Activated CD4-positive, alpha-beta T cell treated with anti-CD3 and anti-CD28 coated beads, Interleukin-2, amount 10 ng/mL, durations not matched to agents 24 days and 14 days (primary cell): ENCODE measurements at places on chromosomes 7 and 10. TPM values are rescaled to one million over a fixed set of nuclear protein-coding genes. Genes with fewer than 3 reads are reported as not detected.

- DNase-seq: no peak
Measured at GRCh38 chr7:15558756-15559155, 3.1 kb downstream of the AGMO start.

GRCh38 chr10:74194545-74194944 is 43.5 kb downstream of the ADK start:
- DNase-seq: peak; percentile 59

DNA sequence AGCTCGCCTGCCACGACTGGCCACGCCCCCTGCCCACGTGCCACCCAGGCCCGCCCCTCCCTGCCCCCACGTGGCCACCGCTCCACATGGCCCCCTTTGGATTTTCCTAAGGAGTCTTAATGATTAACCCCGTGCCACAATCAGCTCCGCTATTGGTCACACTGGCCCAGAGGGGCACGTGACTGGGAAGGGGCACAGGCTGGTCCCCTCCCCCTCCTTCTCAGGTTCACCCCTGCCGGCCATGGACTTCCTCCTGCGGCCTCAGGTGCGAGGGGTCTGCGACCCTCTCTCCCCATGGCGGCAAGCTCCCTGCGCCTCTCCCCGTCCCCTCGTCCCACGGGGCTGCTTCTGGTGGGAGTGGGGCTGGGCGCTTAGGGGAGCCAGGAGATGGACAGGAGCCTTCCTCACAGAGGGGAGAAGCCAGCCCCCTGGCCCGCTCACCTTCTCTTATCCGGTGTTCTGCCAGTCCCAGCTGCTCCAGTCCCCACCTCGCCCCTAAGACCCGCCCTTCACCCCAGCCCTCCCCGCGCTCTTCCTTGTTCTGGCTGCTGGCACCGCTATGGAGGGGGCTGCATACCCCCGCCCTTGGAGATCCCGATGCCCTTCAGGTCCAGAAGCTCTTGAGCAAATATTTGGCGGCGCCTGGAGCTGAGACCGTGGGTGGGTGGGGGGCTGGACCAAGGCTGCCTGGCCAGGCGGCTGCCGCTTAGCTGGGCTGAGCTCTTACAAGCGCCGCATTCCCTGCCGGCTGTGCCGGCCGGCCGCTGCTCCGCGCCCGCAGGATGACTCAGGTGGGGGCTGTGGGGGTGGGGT is 3.2 kb downstream of the SLC4A2 start:
- no peak for DNase-seq

DNA sequence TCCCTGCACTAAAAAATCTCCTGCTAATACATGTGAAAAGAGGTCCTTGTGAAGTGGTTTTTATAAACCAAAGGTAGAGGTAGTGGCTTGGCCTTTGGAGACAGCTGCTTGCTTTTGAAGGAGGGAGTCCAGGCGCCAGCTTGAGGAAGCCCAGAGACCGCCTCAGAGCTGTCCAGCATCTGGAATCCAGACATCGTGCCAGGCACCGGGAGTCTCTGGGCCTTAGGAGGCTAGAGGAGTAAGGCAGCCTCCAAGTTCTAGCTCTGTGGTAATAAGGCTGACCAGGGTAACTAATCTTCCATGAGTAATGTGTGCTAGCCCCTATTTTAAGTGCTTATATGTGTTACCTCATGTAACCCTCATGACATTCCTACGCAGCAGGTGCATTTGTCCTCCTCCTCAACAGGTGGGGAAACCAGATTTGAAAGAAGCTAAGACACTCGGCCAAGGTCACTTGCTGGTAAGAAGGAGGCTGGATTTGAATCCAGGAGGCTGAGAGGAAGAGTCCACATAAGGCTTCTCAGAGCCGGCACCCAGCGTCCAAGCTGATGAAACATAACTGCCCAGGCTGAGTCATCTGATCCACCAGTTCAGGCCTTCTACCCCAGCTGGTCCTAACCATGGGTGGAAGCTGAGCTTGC is 26.1 kb downstream of the PRLHR start:
- DNase-seq: peak; percentile 55

Gene PTPRE
- 33.6 and 35.8 TPM in 2 replicates for total RNA-seq

GRCh38 chr7:24857623-24858022 is 100.4 kb upstream of the GSDME start:
- DNase-seq: no peak

Gene EMX2
- total RNA-seq: not detected in 2 replicates

Gene TMEM270
- not detected in 2 replicates for total RNA-seq

Gene RARRES2
- not detected in 2 replicates for total RNA-seq

DNA sequence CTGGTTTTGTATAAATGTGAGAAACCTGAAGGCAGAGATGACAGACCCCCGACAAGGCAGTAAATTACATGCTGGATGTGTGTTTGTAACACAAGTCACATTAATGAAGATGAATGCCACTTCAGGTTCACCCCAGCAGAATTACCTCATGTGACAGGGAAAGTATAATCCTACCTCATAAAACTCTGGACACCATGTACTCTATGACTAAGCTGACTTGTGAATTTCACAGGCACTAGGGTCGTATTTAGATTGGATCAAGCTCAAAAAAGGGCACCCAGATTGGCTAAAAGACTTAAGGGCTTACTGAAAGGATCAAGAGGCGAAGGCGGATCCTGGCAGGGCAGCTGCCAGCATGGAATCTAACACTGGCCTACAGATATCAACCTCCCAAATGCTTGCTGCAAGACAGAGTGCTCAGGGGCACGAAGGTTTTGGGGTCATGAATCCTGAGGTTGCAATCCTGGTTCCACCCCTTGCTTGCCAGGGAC is 161.4 kb downstream of the PIP4K2A start:
- no peak for DNase-seq

GRCh38 chr10:89151857-89152256 is 55.3 kb downstream of the CH25H start:
- no peak for DNase-seq

Gene PALD1
- total RNA-seq: 1.9 and 2.1 TPM in 2 replicates

Gene HMX2
- total RNA-seq: not detected in 2 replicates

GRCh38 chr10:113709221-113709838 is 29.6 kb downstream of the CASP7 start:
- no peak for DNase-seq

GRCh38 chr7:13991791-13992595 is 2.5 kb upstream of the ETV1 start:
- DNase-seq: no peak

Gene MMD2
- total RNA-seq: not detected in 2 replicates
